CD4-positive, alpha-beta T cell treated with Interleukin-21 for 1 hour (primary cell): ENCODE measurements at places on chromosomes 2 and 18.

DNA sequence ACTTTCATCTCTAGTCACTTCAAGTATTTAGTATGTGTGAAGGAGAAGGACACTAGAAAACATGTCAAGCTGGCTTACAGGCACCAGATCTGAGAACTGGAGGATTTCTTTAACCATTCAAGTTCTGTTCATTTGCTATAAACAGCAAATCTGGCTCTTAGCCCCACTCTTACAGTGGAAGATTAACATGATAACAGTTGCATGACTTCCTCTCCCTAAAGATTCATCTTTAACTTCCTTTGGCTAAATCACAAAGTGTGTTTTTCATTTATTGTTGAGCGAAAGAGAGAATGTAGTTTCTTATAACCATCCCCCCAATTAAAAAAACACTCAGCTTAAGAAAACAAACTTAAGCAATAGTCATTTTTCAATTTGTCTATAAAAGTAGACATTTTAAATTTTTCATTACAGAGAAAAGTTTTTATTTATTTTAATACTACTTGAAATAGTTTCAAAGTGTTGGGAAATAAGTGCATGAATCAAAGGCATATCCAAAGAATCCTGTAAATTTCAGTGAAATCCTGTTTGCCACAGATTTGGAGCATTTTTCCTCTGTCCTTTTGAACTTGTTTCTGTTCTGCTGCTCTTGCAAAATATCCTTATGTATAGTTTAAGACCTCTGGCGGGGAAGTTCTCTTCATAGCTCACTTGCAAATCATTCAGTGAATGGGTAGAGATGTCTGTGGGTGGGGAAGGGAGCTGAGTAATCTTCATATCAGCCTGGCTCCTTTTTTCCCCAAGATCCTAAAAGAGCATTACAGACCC, 241.0 kb upstream of the RBBP8 start:
- DNase-seq = no peak

GRCh38 chr2:197460649-197461048, 7.3 kb downstream of the COQ10B start:
- DNase-seq = no peak

GRCh38 chr18:35136885-35137284, 95.7 kb downstream of the MAPRE2 start:
- DNase-seq = no peak

- peak; percentile 20 for DNase-seq
Measured at GRCh38 chr2:317501-318424, 29.9 kb upstream of the ALKAL2 start.

DNA sequence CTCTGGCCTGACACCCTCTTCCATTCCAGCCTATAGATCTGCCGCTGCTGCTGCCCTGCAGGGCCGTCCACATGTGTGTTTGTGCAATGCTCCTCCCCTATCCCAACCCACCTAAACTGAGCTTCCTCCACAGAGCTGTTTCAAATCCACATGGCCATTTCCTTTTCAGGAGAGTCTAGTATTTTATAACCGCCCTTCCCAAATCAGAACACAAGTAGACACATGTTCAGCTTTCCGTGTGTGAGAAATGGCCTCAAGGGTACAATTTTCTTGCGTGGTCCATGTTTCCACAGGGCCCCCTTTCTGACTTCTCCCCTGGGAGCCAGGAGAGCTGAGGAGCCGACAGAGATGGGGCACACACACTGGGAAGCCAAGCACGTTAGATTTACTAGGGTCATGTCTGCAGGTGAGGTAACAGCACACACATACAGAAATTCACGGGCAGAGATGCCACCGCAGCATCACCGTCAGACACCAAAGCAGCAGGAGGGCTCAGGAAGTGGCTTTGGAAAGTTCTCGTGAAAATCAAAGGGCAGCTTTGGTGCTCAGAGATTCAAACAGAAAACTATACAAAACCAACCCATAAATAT, 102.9 kb upstream of the TGFA start:
- peak; percentile 23 for DNase-seq
